Left ventricle myocardium inferior (tissue), 1 donor: ENCODE measurements at places on chromosomes 1 and 21. TPM values are rescaled to one million over a fixed set of nuclear protein-coding genes. Genes with fewer than 3 reads are reported as not detected.
A peak's percentile ranks its signal among the peaks of the same experiment; 100 is the strongest.

DNA sequence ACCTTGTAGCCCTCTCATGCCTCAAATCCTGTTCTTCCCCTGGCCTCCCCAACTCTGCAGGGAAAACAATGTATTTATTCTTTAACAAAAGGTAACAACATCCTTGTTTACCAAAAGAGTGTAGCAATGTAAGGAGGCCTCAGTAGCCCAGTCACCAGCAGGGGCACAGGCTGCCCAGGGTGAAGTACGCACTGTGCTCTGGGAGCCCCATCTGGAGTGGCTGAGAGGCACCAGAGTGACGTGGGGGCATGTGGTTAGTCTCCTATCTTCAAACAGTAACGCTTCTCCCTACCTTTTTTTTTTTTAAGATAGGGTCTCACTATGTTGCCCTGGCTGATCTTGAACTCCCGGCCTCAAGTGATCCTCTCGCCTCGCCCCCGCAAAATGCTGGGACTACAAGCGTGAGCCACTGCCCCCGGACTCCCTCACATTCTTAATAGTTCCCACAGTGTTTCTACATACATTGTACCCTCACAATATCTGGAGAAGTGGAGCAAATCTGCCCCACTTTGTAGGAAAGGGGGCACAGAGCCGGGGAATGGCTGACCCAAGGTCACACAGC, 51.3 kb upstream of the ECE1 start:
- no peak for DNase-seq

Gene GJA8
- total RNA-seq = not detected

DNA sequence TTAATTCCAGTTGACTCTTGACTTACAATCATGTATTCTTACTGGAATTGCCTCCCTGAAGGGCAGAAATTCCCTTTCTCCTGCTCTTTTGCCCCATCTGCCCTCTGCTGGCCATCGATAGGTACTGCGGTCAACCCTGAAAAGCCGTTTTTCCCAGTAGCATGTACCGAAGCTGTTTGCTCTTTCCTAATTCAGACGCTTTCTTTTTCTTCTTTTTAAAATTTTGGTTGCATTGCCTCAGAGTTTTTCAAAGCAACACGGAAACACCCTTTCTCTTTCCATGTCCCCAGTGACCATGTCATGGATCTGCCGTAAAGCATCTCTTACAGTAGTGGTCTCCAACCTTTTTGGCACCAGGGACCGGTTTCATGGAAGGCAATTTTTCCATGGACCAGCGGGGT, 164.2 kb upstream of the C1orf21 start:
- DNase-seq = no peak

Gene NUP210L
- total RNA-seq = 0.30 TPM

- peak; percentile 60 for DNase-seq
Observed at GRCh38 chr21:32386195-32386870, 6.5 kb downstream of the URB1 start.

GRCh38 chr1:224736619-224737352, 120.7 kb downstream of the CNIH3 start:
- DNase-seq = peak; percentile 28

DNA sequence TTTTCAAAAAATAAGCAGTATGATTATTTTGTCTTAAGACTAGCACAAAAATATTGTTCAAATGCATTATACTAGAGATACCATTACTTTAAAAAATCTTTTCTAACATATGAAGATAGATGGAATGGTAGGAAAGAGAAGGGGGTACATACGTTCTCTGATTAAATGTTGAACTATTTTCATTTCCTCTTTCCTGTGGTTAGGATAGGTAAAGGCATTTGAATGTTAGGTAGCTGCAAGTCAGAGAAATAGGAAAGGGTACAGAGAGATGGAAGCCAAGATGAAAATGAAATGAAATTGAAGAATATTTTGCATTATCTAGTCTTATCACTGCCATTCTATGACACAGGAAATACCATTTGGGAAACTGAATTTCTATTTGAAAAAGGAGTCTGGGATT, 28.3 kb downstream of the TLCD4 start:
- DNase-seq = no peak

DNA sequence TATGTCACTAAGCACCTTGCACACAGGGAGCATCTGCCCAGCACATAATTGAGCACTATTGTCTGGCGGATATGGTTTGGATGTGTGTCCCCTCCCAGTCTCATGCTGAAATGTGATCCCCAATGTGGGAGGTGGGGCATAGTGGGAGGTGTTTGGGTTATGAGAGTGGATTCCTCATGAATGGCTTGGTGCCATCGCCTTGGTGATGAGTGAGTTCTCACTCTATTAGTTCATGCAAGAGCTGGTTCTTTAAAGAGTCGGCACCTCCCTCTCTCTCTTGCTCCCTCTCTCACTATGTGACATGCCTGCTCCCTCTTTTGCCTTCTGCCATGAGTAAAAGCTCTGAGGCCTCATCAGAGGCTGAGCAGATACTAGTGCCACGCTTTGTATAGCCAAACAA, 9.5 kb downstream of the CTSK start:
- no peak for DNase-seq

- no peak for DNase-seq
Observed at GRCh38 chr1:199580300-199580699, 447.2 kb upstream of the NR5A2 start.

- DNase-seq = no peak
Observed at GRCh38 chr1:8090241-8090702, 64.2 kb upstream of the ERRFI1 start.

Gene SLC9C2
- total RNA-seq = not detected

DNA sequence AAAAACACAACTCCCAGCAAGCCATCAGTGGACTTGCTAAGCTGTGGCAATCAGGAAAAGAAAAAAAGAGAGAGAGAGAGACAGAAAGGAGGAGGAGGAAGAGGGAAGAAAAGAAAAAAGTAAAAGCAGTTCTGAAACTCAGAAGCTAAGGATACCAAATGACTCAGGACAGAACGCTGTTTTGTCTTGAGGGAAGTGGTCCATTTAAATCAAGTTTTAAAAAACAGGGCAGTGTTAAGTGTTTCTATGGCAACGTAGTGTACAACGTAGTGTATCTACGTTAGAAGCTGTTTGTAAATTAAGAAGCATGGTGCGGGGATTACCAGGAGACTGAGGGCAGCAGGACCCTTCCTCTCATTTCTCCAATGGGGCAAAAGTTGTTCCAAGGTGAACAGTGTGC, 5.8 kb downstream of the ADORA3 start:
- no peak for DNase-seq

DNA sequence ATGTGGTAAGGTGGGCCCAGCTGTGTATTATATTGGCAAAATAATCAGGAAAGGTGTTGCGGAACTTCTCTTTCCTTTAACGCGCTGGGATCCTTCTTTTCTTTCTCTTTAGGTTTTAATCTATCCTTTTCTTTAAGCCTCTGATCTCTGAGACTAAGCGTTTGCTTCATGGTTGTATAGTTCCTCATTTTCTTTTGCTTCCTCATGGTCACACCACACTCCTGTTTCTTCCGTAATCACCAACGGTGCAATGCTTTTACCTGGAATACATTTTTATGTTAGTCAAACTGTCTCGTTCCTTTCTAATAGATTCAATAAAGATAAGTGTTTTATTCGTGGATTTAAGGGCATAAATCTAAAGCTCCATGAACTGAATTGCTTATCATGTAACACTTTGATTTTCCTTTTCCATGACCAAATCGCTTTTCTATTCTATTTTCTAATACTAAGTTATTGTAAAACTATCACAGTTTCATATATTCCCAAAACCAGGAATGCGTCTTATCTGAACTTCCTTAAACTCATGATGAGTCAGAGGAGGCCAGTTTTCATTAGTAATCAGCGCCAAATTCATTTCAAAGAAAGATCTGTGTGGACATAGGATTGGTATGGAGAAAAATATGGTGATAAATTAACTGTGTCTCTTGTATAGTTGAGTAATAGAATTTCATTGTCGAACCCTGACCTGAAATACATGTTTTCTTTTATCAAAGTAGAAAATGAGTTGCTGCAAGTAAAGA, 12.2 kb downstream of the SDCCAG8 start:
- no peak for DNase-seq

DNA sequence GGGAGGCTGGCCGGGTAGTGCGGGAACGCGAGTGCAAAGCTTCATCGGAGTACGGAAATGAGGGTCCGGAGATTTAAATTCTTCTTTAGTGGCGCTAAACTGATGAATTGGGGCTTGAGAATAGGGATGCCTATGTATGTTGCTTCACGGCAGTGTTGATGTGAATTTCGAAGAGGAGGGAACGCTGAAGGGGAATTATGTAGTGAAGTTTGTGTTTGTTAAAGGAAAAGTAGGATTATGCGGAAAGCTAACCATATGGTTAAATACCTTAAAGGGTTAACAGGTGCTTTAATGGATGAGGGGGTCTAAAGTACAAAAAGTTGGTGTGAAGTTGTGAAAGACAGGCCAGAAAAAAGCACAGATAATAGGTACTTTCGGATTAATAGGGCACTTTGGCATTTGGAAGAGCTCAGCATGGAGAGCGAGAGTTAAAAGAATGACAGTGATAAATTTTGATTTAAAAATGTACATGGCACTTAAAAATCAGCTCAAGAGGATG, 1.4 kb downstream of the HS2ST1 start:
- no peak for DNase-seq

DNA sequence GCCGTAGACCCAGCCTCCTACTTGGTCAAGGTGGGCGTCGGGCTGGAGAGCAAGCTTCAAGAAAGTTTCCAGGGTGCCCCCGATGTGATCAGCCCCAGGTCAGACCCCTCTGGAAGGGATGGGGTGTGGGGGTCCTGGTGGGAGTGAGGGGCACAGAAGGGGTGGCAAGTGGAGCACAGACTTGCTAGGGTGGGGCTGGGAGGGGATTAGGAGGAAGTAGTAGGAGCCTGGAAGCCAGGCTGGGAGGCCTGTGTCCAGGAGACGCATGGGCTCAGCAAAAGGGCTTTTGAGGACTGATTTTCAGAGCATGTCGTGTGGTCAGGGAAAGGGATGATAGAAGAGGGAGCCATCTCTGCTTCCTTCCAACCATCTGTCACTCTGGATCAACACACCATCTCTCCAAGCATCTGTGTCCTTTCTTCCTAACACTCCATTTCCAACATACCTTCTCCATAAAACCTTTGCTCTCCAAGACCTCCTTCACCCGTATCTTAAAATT, 8.5 kb downstream of the TRIM46 start:
- DNase-seq = no peak

Gene TRIM58
- 0.16 TPM for total RNA-seq

DNA sequence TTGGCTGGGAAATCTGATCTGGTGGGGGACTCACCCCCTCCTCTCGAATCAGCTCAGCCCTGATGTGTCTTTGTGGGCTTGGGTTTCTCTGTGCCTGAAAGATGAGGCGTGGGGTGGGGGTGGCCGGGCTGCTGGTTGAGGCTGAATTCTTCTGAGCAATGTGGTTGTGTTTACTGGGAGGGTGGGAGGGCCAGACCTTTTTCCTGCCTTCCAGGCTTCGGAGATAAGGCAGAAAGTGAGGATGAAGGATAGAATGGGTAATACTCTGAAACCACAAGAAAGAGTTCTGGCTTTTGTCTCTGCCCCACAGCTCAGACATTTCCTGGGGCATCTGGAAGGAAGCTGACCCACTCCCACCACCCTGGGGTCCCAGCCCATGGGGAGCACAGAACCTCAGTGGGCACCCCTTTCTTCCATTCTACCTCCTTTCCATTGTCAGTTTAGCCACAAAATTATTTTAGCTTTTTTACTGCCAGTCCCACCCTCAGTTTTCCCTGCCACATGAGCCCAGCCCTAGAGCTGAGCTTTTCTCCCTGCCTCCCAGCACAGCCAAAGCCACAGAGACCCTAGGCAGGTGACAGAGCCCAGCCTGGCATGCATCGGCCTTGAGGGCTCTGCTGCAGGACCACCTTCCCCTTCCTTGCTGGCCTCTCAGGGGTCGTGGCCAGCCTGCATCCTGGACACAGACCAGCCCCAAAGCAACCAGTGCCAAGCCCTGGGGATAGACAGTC, 11.2 kb downstream of the ALX3 start:
- no peak for DNase-seq

Gene AKR7A3
- total RNA-seq = 0.14 TPM

DNA sequence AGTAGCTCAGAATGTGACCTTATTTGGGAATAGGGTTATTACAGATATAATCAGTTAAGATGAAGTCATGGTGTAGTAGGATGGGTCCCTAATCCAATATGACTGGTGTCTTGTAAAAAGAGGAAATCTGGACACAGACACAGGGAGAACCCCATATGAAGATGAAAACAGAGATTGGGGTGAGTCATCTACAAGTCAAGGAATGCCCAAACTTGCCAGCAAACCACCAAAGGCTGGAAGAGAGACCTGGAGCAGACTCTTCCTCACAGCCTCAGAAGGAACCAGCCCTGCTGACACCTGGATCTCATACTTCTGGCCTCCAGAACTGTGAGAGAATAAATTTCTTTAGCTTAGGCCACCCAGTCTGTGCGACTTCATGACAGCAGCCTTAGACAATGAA, 29.9 kb downstream of the KRTAP19-8 start:
- no peak for DNase-seq

Gene CHRNB2
- total RNA-seq = not detected

Gene MYOC
- total RNA-seq = 1.0 TPM

Gene LMX1A
- total RNA-seq = 0.11 TPM

Gene F3
- 50.8 TPM for total RNA-seq

Gene APOBEC4
- 0.11 TPM for total RNA-seq

Gene EVI5
- total RNA-seq = 30.4 TPM

DNA sequence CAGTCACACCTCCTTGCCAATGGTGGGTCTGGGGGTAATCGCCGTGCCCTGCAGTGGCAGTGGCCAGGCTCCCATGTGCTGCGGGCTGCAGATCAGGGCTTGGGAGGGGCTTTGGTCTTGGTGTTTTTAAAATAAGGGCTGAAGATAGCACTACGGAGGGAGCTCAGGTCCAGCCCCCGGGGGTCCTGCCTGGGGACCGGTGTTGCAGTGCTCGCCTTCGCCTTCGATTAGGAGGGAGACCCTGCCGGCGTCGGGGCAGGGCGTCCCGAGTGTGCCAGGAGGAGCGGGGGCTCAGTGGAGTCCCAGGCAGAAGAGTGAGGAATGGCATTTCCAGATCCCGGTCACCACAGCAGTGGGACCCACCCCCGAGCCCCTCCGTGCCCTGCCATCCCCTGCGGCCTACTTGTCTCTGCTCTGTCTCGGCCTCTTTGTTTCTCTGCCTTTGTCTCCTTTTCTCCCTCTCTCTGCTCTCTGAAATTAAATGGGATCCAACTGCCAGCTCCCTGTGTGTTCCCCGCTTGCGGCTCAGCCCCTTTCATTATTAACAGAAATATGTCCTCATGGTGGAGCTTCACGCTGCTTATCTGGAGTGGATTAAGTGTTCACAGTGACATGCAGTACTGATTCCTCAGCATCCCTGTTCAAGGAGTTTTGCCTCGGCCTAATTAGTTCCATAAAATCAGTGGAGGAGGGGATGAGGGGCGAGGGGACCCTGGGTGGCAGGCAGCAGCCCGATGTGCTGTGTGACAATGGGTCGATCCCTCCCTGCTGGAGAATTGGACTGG, 44.4 kb downstream of the DMRTB1 start:
- DNase-seq = no peak
